COLO829 (cell line): ENCODE measurements at places on chromosomes 6 and 20.

- no peak for DNase-seq
These were observed 379.3 kb downstream of the CD109 start for GRCh38 chr6:74075323-74075722.

DNA sequence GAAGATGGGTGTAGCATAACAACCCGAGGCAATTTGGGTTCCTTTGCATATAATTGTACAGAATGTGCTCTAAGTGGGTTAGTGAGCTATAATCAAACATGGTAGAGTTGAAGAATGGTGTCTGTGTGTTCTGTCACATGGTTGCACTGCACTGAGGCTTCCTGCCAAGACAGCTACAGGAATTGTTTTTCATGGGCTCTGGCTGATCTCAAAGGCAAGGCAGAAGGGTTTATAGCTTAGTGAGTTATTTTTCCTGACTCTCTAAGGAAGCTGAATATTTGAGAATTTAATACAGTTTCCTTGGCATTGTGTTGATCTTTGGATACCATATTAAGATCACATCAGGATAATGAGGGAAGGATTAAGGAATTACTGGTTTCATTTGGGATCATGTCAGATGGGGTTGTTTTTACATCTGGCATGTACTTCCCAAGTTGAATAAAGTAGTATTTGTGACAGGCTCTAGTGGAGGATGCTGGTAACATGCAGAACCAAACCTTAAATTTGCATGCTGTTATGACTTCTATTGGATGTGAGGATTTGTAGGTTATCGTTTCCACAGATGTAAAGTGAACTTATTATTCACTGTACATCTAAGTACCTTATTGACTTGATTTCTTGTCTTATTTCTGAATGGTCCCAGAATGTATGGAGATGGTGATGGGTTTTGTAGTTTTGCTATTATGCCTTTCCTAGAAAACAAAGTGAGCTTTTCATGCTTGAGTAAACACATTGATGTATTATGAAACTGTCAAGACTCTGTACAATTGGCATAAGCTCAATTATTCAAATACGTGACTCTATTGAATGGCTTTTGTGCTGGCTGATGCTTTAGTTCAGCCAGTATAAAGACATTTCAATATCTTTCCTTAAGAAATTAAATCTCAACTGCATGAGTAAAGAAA, 43.3 kb downstream of the LRRC1 start:
- DNase-seq, result peak; percentile 63

DNA sequence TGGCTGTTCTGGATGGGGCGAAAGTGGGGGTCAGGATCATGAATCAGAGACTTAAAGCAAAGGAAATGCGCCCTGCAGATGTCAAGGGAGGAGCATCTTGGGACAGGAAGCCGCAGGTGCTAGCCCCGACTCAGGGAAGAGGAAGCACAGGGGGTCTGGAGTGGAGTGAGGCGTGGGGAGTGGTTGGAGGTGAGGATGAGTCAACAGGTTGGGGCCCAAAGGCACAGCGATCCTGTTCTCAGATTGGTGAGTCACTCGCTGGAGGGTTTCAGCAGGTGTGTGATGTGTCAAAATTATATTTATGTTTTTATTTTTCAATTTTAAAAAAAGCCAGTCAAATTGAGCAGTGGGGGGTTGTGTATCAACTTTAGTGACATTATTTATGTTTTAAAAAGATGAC, 19.0 kb downstream of the PACSIN1 start:
- no peak for DNase-seq

GRCh38 chr20:40866056-40866455, 162.6 kb upstream of the TOP1 start:
- DNase-seq, result no peak

- DNase-seq, result no peak
These were observed 126.2 kb downstream of the FOXO3 start for GRCh38 chr6:108686896-108687295.

DNA sequence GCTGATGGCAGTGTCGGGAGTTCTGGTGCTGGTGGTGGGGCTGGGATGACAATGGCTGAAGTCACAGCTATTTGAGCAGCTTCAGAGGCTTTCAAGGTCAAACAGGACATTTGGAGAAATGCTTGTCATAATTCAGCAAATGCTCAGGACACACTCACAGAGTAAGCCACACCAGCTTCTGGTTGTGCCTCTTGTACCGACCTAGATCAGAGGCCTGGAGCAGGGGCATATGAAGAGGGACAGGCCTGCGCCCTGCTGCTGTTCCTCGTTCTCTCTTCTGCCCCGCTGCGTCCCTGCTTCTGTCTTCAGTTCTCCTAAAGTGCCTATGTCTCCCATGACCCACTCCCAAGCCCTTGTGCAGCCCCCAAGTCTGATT, 893 bp upstream of the PGC start:
- no peak for DNase-seq

GRCh38 chr20:44828640-44829039, 18.3 kb upstream of the RIMS4 start:
- no peak for DNase-seq

DNA sequence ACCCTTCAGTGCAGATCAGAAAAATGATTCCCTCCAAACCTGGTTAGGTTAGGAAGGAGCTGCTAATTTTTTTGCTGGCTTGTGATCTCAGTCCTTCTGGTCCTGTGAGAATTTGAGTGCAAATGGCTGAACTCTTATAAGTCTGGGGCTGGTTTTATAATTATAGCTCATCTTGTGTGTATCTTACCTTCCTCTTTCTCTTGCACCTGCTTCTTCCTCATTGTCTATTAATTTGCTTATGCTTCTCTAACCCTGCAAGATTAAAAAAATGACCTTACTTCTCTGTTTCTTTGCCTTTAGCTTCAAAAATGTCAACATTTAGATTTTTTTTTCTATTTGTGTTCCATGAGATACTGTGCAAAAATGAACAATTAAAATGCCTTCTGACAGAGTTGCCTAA, 576.2 kb downstream of the DHX35 start:
- no peak for DNase-seq

DNA sequence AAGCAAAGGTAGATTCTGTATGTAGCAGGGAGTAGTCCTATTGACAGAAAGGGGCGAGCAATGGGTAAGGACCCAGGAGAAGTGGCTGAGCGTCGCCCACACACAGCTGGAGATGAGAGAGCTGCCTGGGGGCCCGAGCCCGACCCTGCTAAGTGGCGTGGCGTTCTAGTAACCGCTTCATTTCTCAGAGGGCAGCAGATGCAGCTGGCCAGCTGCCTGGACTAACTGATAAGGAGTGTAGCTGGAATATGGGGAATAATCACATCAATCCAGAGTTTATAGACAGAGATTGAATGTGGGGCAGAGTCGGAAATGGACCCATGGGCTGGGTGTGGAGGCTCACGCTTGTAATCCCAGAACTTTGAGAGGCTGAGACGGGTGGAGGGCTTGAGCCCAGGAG, 64.4 kb downstream of the EZR start:
- DNase-seq, result no peak

DNA sequence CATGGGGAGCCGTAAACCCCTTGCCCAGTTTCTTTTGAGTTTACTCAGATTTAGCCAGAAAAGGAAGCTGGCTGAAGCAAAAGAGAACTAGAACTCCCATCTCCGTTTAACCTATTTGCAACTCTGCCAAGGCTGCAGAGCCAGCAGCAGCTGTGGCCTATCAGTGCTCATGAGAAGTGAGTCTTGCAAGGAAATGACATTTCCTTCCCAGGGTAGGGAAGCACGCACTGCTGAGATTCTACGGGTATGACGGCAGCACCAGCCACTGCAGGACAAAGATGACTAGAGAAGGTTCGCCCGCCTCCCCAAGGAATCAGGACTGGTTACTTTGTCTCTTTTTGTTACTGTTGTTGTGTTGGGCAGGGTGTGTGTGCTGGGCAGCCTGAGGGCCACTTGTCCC, 47.6 kb downstream of the PPP1R3G start:
- no peak for DNase-seq

GRCh38 chr20:1317545-1318255, 11.2 kb downstream of the SDCBP2 start:
- no peak for DNase-seq

- no peak for DNase-seq
These were observed 130.5 kb downstream of the MYB start for GRCh38 chr6:135311446-135312200.

- DNase-seq, result no peak
These were observed 238.5 kb downstream of the GMPR start for GRCh38 chr6:16476861-16477260.

DNA sequence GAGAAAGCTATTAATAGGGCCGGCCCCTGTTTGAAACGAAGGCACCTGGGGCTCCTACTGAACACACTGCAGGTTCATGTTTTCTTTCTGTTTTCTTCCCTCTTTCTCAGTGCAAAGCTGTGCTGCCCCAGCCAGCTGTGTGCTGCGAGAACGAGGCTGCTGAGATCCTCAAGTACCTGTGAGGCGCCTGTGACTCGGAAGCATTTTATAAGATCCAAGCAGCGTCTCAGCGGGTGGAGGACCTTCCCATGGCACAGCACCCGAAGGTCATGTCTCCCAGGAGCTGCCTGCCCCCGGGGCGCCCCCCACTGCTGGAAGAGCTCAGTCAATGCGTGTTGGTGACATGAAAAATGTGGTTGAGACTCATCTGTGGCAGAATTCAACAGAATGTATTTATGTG, 66.3 kb downstream of the SMOC2 start:
- no peak for DNase-seq

GRCh38 chr6:157974341-157974894, 7.2 kb upstream of the SYNJ2 start:
- no peak for DNase-seq

DNA sequence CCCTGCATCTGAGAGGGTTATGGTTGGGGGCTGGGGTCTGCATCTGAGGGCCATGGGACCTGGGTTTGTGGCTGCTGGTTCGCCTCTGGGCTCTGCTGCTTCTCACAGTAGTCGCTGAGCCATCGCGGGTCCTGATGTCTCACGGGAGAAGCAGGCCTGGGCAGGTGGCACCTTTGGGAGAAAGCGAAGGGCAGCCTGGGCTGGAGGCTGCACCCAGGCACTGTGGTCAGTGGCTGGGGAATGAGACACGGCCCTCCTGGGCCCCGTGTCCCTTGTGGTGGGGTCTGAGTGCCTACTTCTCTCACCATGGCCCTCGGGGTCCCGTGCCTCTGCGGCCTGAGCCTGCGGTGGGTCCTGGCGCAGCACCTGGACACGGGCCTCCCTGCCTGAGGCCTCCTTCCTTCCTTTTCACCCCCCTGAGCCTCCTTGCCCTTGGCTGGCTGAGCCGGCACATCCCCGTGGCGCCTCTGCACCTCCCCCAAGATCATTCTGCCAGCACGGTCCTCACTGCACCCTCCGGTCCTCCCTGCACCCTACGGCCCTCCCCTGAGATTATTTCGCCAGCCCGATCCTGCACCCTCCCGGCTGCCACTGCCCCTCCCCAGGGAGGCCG, 206.0 kb downstream of the ERMARD start:
- no peak for DNase-seq

- DNase-seq, result no peak
These were observed 119.1 kb upstream of the CD93 start for GRCh38 chr20:23205211-23205610.
